Activated T-cell treated with anti-CD3 and anti-CD28 coated beads, Interleukin-2, amount 50 U/mL, for 72 hours (primary cell): ENCODE measurements at places on chromosomes 11 and 22.

GRCh38 chr22:33803371-33804282 lies 116.6 kb downstream of the LARGE1 start:
- no peak for DNase-seq

DNA sequence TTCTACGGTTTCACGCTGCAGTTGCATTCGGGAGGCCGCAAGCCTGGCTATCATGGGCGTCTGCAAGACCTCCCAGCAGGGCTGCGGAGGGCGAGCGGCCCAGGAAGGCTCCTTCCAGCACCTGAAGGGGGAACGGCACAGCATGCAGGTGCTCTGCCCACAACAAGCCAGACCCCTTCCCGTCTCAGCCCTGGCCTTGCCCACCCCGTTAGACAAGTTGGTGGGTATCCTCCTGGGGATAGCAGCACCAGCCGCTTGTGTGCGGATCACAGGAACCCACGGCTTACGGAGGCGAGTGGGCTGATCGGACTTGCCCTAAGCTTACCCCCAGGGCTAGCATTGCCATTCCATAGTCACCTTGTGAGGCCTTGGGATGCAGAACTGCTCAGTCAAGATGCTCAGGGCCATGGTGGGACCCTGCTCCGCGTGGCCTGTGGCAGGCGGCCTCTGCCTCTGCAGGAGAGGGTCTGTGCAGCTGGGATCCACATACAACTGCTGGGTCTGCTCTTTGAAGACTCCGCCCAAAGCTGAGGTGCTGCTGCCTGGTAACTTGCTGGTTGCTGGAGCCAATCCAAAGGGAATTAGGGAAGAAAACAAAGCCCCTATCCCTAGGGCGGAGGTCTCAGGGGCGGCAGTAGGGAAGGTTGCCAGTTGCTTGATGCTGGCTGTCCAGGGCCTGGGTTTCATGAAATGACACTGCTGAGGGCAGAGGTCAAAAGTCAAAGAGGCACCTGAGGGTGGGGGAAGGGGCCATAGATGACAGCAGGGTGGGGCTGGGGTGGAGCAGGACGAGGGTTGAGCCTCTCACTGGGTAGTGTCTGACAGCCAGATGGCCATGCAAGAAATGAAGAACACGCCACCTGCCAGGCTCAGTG lies 1.4 kb upstream of the OSBPL5 start:
- no peak for DNase-seq

DNA sequence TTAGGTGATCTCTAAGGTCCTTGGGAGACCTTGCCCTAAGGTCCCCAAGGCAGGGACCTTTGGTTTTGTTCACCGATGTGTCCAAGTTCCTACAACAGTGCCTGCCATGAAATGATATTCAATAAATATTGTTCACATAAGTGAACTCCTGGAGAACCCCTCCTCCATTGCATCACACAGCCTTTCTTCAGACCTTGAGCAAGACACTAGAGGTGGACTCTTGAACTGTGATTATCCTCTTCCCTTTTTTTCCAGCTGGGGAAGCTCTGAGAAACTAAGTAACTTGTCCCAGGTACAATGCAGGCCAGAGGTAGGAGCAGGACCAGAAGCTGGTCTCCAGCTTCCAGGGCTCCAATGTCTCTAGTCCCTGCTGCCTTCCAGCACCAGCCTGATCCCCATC lies 76.6 kb upstream of the LMO1 start:
- no peak for DNase-seq

- DNase-seq: no peak
Measured at GRCh38 chr11:100760744-100761143, 73.7 kb downstream of the ARHGAP42 start.

DNA sequence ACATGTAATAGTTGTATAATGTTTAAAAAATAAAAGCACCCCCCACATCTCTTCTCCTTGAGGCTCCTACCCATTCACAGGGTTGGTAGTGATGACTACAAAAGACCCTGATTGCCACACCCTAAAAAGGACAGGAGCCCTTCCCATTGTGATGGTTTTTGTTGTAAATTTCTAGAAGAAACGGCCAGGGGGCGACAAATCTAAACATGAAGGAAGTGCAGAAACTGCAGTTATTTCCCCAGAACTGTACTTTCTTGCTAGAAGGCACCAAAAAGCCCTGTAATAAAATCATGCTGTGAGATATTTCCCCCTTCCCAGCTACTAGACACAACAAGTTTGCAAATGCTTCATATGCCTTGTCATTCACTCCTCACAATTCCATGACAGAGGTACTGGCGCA lies 10.8 kb downstream of the PRR5L start:
- DNase-seq: peak; percentile 6

DNA sequence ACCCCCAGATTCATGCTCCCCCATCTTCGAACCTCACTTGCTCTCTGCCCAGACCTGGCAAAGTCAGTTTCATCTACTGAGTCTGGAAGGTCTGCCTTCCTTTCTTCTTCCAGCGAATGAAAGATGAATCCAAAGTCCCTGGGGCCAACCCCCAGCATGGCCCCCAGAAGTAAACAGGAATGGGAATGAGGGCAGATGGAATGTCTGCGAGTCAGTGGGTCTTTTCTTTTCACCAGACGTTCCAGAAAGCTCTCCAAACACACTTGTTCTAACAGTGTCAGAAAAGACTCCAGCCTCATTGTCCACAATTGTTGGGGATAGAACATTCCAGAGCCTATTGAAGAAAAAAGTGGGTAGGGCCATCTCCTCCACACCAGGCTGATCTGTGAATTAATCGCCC lies 28.6 kb downstream of the RIBC2 start:
- DNase-seq: no peak

DNA sequence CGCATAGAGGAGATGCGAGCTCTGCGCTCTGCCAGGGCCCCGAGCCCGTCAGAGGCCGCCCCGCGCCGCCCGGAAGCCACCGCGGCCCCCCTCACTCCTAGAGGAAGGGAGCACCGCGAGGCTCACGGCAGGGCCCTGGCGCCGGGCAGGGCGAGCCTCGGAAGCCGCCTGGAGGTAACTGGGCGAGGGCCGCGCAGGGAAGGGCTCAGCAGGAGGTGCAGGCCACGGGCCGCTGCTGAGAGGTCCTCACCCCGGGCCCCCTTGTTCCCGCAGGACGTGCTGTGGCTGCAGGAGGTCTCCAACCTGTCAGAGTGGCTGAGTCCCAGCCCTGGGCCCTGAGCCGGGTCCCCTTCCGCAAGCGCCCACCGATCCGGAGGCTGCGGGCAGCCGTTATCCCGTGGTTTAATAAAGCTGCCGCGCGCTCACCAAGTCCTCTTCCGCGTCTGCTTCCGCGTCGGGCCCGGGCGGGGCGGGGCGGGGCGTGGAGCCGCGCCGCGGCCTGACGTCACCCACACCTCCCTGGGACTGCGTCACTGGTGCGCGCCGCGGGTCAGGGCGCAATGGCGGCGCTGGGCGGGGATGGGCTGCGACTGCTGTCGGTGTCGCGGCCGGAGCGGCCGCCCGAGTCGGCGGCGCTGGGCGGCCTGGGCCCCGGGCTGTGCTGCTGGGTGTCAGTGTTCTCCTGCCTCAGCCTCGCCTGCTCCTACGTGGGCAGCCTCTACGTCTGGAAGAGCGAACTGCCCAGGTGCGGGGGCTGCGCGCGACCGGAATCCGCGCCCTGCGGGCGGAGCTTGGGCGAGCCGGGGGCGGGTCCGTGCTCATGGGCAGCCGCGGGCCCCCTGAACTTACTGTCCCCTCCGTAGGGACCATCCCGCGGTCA lies at the start of gene RCE1:
Gene RCE1 (plus strand): TSS at position 546 of the 880 bp plus-strand sequence. CDS start 15 bp downstream, at position 561.
- peak; percentile 95 for DNase-seq

GRCh38 chr11:32659672-32660071 lies 76.0 kb downstream of the EIF3M start:
- DNase-seq: no peak

GRCh38 chr22:39498368-39498767 lies 3.7 kb upstream of the MIEF1 start:
- DNase-seq: no peak

GRCh38 chr11:23455321-23455891 lies 595.1 kb upstream of the CCDC179 start:
- DNase-seq: no peak

GRCh38 chr11:57491371-57492061 lies 24.0 kb downstream of the SLC43A1 start:
- peak; percentile 61 for DNase-seq

- no peak for DNase-seq
Measured at GRCh38 chr11:19646308-19646707, 66.3 kb upstream of the NAV2 start.

DNA sequence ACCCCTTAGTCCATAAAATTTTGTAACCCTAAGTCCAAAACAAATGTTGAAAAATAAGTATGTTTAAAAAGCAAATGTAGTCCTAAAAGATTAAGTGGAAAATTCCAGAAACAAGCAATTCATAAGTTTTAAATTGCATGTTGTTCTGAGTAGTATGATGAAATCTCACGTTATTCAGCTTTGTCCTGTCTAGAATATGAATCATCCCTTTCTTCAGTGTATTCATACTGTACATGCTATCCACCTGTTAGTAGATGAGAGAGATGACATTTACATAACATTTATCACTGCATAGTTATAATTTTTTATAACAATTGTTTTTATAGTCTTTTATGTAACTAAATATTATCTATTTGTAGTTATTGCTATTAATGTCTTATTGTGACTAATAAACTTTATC lies 622.3 kb upstream of the CHORDC1 start:
- no peak for DNase-seq

GRCh38 chr11:124670732-124671131 lies 2.8 kb downstream of the SIAE start:
- DNase-seq: peak; percentile 29

- no peak for DNase-seq
Measured at GRCh38 chr22:45626198-45626651, 45.4 kb upstream of the ATXN10 start.

GRCh38 chr11:13260963-13261588 lies 16.5 kb upstream of the BMAL1 start:
- no peak for DNase-seq

DNA sequence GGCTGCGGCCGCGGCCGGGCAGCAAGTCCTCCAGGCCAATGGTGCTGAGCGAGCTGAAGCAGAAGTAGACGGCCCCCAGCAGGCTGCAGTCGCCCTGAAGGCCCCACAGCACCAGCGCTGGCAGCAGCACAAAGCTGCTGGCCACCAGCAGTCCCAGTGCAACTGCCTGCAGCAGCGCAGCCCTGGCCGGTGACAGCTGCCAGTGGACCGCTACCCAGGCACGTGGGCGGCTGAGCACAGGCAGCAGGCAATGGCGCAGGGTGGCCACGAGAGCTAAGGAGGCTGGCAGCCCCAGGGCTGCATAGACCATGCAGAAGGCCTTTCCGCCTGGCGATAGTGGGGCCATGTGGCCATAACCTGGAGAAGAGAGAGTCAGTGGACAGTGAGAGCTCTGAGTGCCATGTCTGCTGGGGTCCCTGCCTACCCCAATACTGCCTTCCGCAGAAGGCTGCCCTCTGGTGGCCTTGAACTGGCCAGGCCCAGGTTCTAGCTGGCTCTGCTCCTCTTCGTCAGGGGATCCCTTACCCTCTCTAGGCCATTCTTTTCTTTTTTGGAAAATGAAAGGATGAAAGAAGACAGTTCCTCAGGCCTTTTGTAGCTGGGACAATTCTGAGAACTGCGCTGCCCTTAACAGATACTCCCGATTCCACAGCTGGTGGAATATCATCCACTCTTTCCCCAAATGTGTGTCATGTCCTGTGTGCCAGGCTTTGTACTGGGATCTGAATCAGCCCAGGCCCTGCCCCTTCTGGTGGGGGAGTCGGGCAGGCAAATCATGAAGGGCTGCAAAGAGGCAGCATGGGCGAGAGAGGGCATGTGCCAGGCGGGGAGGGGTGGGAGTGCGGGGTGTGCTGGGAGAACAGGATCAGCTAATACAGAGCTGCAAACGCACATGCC lies 1.8 kb downstream of the KCNK7 start:
- peak; percentile 64 for DNase-seq

- no peak for DNase-seq
Measured at GRCh38 chr11:28966951-28967350, 858.8 kb downstream of the METTL15 start.

- no peak for DNase-seq
Measured at GRCh38 chr11:74471668-74472429, 4.5 kb upstream of the KCNE3 start.
